EH (cell line): ENCODE measurements at places on chromosomes 1 and 21.
A peak's percentile ranks its signal among the peaks of the same experiment; 100 is the strongest.

DNA sequence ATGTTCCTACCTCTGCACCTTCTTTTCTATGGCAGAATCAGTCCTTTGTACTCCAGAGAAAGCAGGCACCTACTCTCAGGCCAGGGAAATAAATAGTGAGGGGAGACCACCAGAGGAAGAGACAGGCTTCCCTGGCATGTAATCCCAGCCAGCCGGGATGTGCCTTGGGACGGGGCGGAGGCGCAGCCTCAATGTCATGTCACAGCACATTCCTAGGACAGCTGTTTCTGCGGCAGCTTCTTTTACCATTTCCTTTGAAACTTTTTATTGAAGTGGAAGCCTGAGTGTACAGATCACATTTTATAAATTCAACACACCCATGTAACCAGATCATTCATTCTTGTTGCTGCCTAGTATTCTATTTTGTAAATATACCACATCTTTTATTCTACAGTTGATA is 67.9 kb upstream of the ZNF326 start:
- no peak for DNase-seq

GRCh38 chr1:230868736-230869385 is 540 bp upstream of the C1orf198 start:
- peak; percentile 73 for DNase-seq

- DNase-seq, result peak; percentile 62
Measured at GRCh38 chr1:220873868-220874655, 5.2 kb upstream of the HLX start.

DNA sequence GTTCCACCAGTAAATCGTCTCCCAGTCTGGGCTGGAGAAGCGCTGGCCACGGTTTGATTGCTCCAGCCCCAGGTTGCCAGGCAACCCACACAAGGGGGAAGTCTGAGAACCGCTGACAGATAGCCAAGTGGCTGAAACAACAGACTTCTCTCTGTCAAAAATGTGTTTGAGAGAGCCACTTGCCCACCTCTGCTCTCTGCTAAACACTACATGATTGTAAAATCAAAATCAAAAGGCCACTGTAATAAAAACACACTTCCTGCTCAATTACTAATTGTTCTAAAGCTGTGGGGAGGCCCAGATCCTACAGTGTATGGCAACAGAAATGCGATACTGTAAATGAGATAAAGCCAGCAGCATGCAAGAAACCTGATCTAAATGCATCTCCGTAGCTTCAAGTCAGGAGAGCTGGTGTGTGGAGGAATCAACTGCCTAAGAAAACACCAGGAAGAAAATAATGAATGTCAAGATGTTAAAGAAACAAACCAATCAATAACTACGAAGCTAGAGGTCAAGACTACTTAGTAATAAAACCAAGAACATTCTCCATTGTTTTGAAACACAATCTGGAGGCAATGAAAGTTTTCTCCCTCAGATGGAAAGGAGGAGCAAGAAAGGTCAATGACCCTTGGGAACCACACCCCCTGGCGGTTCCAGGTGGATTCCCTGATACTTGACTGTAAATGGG is 121.2 kb downstream of the SLC45A1 start:
- peak; percentile 81 for DNase-seq

DNA sequence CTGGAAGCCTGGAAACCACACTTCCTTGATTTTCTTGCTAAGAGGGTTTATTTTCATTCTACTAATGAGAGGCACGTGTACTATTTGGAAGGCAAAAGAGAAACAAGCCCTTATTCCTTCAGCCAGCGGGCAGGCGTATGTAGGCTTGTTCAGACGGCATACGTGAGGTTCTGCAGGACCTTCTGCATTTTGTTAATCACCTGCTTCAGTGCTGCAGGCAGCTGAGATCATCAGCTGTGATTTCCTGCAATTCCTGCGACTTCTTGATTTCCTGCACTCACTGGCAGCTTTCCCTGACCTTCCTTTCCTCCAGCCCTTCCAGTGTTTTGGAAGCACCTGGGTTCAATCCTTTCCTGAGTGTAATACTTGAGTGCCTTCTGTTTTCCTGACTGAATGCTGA is 43.4 kb downstream of the TSNAX start:
- no peak for DNase-seq

DNA sequence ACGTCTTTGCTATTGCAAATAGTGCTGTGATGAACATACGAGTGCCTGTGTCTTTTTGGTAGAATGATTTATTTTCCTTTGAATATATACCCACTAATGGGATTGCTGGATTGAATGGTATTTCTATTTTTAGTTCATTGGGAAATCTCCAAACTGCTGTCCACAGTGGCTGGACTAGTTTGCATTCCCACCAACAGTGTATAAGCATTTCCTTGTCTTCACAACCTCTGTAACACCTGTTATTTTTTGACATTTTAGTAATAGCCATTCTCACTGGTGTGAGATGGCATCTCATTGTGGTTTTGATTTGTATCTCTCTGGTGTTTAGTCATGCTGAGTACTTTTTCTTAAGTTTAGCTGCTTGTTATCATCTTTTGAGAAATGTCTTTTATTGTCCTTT is 215.0 kb downstream of the FMN2 start:
- peak; percentile 94 for DNase-seq

GRCh38 chr1:39196244-39197215 is 8.0 kb upstream of the MACF1 start:
- DNase-seq, result peak; percentile 83

DNA sequence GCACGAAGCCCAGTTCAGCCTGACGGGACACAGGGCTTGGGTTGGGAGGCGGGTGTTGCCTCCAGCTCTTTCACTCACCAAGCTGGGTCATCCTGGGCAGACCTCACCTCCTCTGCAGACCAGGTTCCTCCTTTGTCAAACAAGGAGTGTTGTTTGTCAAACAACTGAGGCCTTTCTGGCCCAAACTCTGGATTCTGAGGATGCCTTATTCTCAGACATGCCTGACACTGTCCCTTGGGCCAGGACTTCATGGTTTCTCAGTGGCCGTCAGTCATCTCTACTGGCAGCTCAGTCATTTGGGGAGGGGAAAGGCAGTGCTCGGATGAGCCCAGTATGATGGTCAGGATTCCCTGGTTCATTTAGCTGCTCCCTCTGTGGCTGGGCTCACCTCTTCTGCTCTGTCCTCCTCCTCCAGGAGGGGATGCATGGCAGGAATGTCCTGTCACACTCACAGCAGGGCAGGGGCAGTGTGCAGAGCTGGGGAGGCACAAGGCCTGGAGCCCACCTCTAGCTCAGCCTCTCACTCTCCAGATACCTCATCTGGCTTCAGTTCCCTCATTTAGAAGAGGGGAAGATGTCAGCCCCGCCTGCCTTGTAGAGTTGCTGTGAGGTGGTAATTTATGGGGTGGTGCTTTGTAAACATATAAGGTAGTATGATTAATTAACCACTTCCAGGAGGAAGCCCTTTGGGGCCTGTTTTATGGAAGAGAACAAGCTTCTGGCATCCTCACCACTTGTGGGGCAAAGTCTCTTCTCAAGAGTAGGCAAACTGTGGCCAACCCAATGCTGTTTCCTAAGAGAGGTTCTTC is 20.6 kb downstream of the SLC2A1 start:
- DNase-seq, result no peak

GRCh38 chr1:206705191-206705590 is 20.5 kb downstream of the MAPKAPK2 start:
- peak; percentile 80 for DNase-seq

GRCh38 chr21:32356874-32357395 is 35.9 kb downstream of the URB1 start:
- no peak for DNase-seq

DNA sequence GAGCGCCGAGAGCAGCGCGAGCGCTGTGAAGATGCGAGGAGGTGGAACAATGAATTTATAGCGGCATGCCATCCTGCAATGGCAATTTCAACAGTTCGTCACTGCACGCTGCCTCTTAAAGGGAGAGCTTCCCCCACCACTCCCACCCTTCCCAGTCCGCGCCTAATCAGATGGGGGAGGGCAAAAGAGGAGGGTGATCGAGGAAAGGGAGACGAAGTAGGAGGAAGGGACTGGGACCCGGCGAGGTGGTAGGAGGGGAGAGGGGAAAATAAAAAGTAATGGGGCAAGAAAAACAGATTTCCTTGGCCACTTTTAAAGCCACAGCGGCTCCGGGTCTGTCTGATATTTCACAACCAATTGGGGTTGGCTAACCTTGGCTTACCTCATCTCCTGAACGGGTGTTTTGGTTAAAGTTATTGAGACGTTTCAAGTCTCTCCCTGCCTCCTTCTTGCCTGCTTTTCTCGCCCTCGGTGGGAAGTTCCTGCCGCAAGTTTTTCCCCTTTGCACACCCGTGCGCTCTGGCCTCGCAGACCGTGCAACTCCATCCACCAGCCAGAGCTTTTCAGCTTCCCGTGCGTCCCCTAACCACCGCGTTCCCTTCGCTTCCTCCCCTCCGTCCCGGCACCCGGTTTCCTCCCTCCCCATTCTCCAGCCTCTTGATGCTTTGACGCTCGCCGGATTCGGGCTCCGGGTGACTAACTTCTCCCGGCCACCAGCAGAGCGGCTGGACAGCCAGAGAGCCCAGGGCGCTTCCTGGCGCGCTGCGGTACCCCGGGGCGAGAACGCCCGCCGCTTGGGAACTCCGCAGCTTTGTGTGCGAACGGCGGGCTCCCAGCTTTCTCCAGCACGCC is at the start of gene ADAMTS5:
Gene ADAMTS5, minus strand, starts transcription at position 27 of the 852 bp plus-strand sequence. CDS start 697 bp downstream, outside the sequence.
- DNase-seq, result peak; percentile 90
